ENCODE measurements at places on chromosomes 11 and 22. TPM values are rescaled to one million over a fixed set of nuclear protein-coding genes. Genes with fewer than 3 reads are reported as not detected.
A peak's percentile ranks its signal among the peaks of the same experiment; 100 is the strongest.

DNA sequence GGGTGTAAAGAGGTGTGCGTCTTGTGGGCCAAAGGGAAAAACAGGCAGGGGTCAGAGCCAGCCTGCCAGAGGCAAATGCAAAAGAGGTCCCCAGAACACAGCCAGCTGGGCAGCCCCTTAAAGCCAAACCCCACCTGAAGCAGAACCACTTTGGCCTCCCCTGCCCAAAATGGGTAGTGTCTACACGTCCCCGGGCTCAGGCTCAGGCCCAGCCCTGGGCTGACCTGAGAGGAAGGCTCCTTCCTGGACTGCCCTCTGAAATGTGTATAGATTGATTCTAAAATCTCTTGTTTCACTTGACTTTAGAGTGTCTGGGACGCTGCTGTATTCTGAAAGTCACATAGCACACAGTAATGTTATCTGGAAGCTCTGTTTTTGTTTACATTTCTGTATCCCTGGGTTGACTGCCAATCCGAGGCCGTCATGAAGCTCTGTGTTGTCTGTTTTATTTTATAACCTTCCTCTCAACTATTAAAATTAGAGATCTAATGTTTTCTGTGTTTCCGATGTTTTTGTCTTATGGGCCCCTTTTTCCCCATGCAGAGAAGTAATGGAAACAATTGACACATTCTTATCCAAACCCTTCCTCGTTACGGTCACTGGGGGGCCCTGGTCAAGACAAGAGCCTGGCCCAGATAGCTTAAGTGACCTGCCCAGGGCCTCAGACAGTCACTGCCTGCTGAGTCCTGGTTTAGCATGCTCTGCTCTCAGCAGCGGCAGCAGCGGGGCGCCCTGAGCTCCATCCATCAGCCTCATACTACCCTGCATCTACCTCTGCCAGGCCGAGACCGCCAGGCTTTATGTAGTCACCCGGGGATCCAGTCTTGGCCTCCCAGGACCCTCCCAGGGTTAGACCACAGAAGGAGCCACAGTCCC is 10.1 kb downstream of the OVOL1 start:
- DNase-seq: no peak
- H3K4me1 ChIP-seq: peaks cover 12% of the 10 kb centered on the region
- H3K36me3 ChIP-seq: no peaks in the 10 kb centered on the region

DNA sequence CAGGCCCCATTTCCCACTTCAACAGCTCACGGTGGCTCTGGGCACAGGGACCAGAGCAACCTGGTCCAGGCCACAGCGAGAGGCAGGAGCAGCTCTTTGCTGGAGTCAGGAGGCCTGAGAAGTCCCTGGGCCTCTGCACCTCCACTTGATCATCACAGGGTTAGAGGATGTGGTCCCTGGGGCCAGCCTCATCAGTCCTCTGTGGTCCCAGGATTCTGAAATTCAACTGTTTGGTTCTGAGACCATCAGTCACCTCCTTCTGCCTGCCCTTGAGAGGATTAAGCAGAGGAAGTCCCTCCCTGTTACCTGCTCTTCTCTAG is 24.9 kb upstream of the CBX7 start:
- no peak for DNase-seq
- H3K4me1 ChIP-seq: peaks cover 26% of the 10 kb centered on the region
- no peaks in the 10 kb centered on the region for H3K27me3 ChIP-seq
- no peaks in the 10 kb centered on the region for H3K36me3 ChIP-seq
- no peak overlapping the region for H3K4me3 ChIP-seq

DNA sequence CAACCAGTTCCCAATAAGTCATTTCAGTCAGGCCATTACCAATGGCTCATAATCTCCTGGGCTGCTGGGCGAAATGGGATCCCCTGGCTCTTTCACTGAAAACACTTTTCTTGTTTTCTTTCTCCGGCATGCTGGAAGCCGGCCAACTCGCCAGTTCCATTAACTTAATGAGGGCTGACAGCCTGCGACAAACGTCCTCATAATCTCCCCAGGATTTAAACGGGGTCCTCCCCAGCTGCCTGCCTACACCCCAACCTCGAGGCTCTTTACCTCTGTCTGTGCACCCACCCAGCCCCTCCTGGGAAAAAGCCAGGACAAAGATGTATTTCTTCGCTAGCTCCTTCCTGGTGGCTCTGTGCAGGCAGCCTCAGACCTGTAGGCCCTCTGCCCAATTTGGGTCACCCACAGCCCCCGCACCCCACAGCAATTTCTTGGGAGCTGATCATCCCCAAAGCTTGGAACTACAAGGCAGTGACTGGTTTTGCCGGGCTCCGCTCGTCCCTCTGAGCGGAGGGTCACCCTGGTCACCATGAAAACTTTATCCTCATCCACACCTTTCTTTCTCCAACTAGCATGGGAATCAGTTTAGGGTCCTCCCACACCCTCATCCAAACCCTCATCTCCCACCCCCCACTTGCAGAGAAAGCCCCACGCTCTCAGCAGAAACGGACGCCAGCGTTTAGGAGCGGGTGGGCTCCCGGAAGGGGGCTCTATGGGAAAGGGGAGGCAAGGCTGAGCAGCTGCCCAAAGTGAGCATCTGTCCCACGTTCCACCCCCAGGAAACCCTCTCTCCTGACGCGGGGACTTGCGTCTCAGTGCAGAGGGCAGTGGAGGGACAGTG is 51.1 kb upstream of the KCNQ1OT1 start:
- H3K27me3 ChIP-seq: no peaks in the 10 kb centered on the region
- no peak overlapping the region for H3K4me3 ChIP-seq
- H3K27ac ChIP-seq: peak overlapping the region; percentile 19
- DNase-seq: no peak
- no peaks in the 10 kb centered on the region for H3K36me3 ChIP-seq
- peaks cover 11% of the 10 kb centered on the region for H3K4me1 ChIP-seq

GRCh38 chr11:14148653-14149273 is 186.2 kb downstream of the SPON1 start:
- no peaks in the 10 kb centered on the region for H3K36me3 ChIP-seq
- H3K4me1 ChIP-seq: no peaks in the 10 kb centered on the region
- no peak overlapping the region for H3K4me3 ChIP-seq
- H3K27ac ChIP-seq: no peak overlapping the region

DNA sequence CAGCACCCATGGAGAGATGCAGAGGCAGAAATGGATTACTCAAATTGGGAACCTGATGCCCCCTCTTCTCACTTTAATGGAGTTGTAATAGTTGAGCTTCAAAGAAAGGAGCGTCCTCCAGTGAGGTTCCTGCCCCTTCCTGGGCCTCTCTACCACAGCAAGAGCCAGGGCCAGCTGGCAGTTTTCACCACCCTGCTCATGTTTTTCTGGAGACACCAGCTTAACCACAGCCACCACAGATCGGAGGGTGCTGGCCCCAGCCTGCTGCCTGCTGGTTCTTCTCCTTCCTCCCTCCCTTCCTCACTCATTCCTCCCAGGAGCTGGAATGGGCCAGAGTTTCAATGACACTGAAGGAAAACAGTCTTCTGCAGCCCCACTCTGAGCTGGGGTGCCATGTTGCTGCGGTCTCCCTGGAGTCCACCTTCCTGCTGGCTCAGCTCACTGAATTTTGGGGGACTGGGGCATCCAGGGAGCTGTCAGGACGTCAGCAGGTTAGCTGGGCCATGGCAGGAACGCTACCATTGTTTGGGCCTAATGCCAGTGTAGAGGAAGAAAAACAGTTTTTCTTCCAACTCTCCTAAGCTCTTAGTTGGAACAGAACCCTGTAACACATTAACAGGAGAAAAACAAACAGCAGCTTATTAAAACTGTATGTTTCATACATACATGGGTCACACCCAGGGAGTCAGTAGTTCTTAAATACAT is 57.7 kb downstream of the TRAF6 start:
- H3K27ac ChIP-seq: no peak overlapping the region
- no peaks in the 10 kb centered on the region for H3K36me3 ChIP-seq
- peaks cover 17% of the 10 kb centered on the region for H3K27me3 ChIP-seq

GRCh38 chr11:120188811-120189455 is 21.9 kb upstream of the OAF start:
- no peak for DNase-seq
- no peaks in the 10 kb centered on the region for H3K4me1 ChIP-seq
- no peak overlapping the region for H3K4me3 ChIP-seq
- no peak overlapping the region for H3K27ac ChIP-seq

- no peaks in the 10 kb centered on the region for H3K4me1 ChIP-seq
- H3K27ac ChIP-seq: peak overlapping the region; percentile 94
- no peaks in the 10 kb centered on the region for H3K36me3 ChIP-seq
- peak overlapping the region; percentile 37 for H3K4me3 ChIP-seq
Measured at GRCh38 chr22:31084811-31085492, 3.8 kb downstream of the SMTN start.

DNA sequence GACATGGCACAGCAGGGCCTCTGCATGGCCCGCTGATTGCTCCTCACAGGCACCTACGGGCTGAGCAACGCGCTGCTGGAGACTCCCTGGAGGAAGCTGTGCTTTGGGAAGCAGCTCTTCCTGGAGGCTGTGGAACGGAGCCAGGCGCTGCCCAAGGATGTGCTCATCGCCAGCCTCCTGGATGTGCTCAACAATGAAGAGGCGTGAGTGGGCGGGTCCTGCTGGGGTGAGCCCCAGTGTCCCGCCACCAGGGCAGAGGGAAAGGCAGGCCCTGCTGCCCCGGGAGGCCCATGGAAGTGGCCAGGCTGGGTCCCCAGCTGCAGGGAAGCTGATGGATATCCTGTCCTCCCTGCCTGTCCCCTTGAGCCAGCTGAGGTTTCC is 18.6 kb upstream of the DGCR8 start:
- no peak overlapping the region for H3K27ac ChIP-seq
- DNase-seq: peak; percentile 70
- no peak overlapping the region for H3K4me3 ChIP-seq
- H3K27me3 ChIP-seq: no peaks in the 10 kb centered on the region
- H3K36me3 ChIP-seq: no peaks in the 10 kb centered on the region

GRCh38 chr11:110094298-110095285 is 1.4 kb downstream of the ZC3H12C start:
- no peak overlapping the region for H3K27ac ChIP-seq
- peak overlapping the region; percentile 97 for H3K4me3 ChIP-seq
- H3K27me3 ChIP-seq: peaks cover 23% of the 10 kb centered on the region
- no peaks in the 10 kb centered on the region for H3K36me3 ChIP-seq

- no peak overlapping the region for H3K4me3 ChIP-seq
- no peak overlapping the region for H3K27ac ChIP-seq
- H3K4me1 ChIP-seq: no peaks in the 10 kb centered on the region
- H3K36me3 ChIP-seq: peaks cover 28% of the 10 kb centered on the region
Measured at GRCh38 chr11:120424185-120424969, 87.2 kb upstream of the GRIK4 start.

GRCh38 chr11:12380565-12381325 is 3.4 kb downstream of the PARVA start:
- H3K27me3 ChIP-seq: no peaks in the 10 kb centered on the region
- no peak for DNase-seq
- H3K4me1 ChIP-seq: peaks cover 12% of the 10 kb centered on the region
- H3K36me3 ChIP-seq: no peaks in the 10 kb centered on the region
- H3K4me3 ChIP-seq: no peak overlapping the region

GRCh38 chr22:50247748-50248147 is 2.9 kb upstream of the TUBGCP6 start:
- no peaks in the 10 kb centered on the region for H3K27me3 ChIP-seq
- H3K36me3 ChIP-seq: peaks cover 6% of the 10 kb centered on the region
- H3K27ac ChIP-seq: no peak overlapping the region

DNA sequence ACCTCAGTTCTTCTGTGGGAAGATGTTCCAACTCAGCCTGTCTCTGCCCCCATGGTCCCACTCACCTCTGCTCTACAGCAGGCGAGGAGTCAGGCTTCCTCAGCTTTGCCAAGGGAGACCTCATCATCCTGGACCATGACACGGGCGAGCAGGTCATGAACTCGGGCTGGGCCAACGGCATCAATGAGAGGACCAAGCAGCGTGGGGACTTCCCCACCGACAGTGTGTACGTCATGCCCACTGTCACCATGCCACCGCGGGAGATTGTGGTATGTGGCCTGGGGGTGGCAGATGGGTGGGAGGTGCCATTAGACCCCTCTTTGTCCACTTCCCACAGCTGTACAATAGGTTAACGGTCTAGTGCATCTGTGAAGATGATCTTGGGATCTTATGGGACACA is 73.3 kb downstream of the MYO7A start:
- H3K4me1 ChIP-seq: no peaks in the 10 kb centered on the region
- H3K27ac ChIP-seq: no peak overlapping the region
- no peaks in the 10 kb centered on the region for H3K36me3 ChIP-seq
- no peak overlapping the region for H3K4me3 ChIP-seq
- no peak for DNase-seq

- H3K36me3 ChIP-seq: peaks cover 46% of the 10 kb centered on the region
- DNase-seq: no peak
- H3K4me1 ChIP-seq: no peaks in the 10 kb centered on the region
- H3K27ac ChIP-seq: no peak overlapping the region
Measured at GRCh38 chr11:70343636-70344035, 54.7 kb upstream of the CTTN start.

- H3K27ac ChIP-seq: no peak overlapping the region
- DNase-seq: no peak
- no peak overlapping the region for H3K4me3 ChIP-seq
- no peaks in the 10 kb centered on the region for H3K27me3 ChIP-seq
- peaks cover 18% of the 10 kb centered on the region for H3K4me1 ChIP-seq
Measured at GRCh38 chr22:45329530-45329936, 19.8 kb downstream of the FAM118A start.

DNA sequence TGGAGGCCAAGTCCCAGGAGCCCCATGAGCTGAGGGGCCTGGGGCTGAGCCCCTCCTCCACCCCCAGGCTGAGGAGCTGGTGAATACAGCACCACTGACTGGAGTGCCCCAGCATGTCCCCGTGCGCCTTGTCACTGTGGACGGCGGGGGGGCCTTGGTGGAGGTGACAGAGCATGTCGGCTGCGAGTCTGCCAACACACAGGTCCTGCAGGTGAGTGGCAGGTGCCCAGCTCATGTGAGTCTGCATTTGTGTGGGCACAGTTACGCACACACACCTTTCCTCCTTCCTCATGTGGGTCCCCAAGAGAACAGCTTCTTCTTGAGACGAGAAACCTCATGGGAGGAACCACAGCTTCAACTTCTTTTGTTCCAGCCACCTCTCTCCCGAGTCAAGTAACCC is 7.7 kb downstream of the TMEM132A start:
- no peak overlapping the region for H3K27ac ChIP-seq
- no peak overlapping the region for H3K4me3 ChIP-seq
- H3K4me1 ChIP-seq: no peaks in the 10 kb centered on the region
- H3K27me3 ChIP-seq: no peaks in the 10 kb centered on the region
- peaks cover 38% of the 10 kb centered on the region for H3K36me3 ChIP-seq
- DNase-seq: no peak

GRCh38 chr11:76119032-76119431 is 87.3 kb downstream of the WNT11 start:
- DNase-seq: no peak
- H3K27me3 ChIP-seq: no peaks in the 10 kb centered on the region
- H3K4me3 ChIP-seq: no peak overlapping the region
- H3K36me3 ChIP-seq: no peaks in the 10 kb centered on the region

DNA sequence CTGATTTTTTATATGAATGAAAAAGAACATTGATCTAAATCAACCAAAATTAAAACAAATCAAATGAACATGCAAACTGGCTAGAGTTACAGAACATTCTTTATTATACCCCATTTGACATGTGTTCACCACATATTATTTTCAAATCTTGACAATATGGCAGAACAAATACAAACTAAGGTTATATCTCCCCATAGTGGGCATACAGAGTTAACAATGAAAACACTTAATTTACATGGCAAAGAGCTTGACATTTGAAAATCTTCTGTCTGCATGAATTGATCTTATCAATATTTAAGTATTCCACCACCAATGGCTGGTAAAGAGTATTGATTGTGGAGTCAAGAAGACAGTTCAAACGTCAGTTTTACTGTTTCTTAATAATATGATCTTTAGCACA is 197.9 kb upstream of the ANO3 start:
- no peak overlapping the region for H3K27ac ChIP-seq
- no peaks in the 10 kb centered on the region for H3K4me1 ChIP-seq
- H3K27me3 ChIP-seq: peaks cover 11% of the 10 kb centered on the region
- no peak overlapping the region for H3K4me3 ChIP-seq

The TRIM51 gene
- total RNA-seq: not detected

The CRYBA4 gene
- not detected for total RNA-seq

The PRODH gene
- total RNA-seq: 2.1 TPM

The OR52N4 gene
- total RNA-seq: not detected

The RBM4 gene
- total RNA-seq: 146 TPM

The CACNA1I gene
- 0.24 TPM for total RNA-seq

The FIBIN gene
- 1.8 TPM for total RNA-seq
